ENCODE measurements at places on chromosomes 16 and 17. TPM values are rescaled to one million over a fixed set of nuclear protein-coding genes. Genes with fewer than 3 reads are reported as not detected.

KRTAP4-4 gene
- not detected for total RNA-seq

- H3K4me3 ChIP-seq: no peak overlapping the region
- no peaks in the 10 kb centered on the region for H3K27me3 ChIP-seq
- H3K36me3 ChIP-seq: no peaks in the 10 kb centered on the region
- H3K27ac ChIP-seq: no peak overlapping the region
- H3K4me1 ChIP-seq: no peaks in the 10 kb centered on the region
These were observed 331.2 kb downstream of the MAF start for GRCh38 chr16:79269211-79269863.

DNA sequence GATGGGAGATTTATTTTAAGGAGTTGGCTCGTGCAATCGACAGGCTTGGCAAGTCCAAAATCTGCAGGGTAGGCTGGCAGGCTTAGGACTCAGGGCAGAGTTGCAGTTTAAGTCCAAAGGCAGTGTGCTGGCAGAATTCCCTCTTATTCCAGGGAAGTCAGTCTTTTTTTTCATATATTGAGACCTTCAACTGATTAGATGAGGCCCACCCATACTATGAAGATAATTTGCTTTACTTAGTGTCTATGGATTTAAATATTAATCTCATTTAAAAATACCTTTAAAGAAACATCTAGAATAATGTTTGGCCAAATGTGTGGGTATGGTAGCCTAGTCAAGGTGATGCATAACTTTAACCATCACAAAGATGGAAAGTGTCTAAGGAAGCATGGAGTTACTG lies 99.8 kb downstream of the CNTNAP4 start:
- no peaks in the 10 kb centered on the region for H3K27me3 ChIP-seq
- no peak for DNase-seq
- no peaks in the 10 kb centered on the region for H3K4me1 ChIP-seq
- H3K4me3 ChIP-seq: no peak overlapping the region
- no peak overlapping the region for H3K27ac ChIP-seq

DNA sequence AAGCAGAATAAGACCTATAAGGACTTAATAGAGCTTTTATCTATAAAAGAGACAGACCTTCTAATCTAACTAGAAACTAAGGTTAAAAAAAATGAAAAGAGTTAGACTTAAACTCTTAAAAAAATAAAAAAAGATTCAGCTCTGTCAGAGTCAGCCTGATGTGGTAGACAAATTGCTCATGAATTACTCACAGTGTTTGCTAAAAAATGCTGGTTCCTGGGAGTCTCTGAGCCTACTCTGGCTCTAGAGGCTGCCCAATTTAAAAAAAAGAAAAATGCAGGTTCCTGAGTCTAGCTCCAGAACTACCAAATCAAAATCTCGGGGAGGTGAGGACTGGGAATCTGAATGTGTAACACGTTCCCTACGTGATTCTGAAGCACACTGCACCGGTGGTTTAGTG lies 18.1 kb downstream of the SOST start:
- H3K27ac ChIP-seq: no peak overlapping the region
- no peak overlapping the region for H3K4me3 ChIP-seq
- no peaks in the 10 kb centered on the region for H3K36me3 ChIP-seq
- peaks cover 17% of the 10 kb centered on the region for H3K4me1 ChIP-seq
- H3K27me3 ChIP-seq: no peaks in the 10 kb centered on the region
